K562 (cell line): ENCODE measurements at places on chromosomes 12 and 14. TPM values are rescaled to one million over a fixed set of nuclear protein-coding genes. Genes with fewer than 3 reads are reported as not detected.

DNA sequence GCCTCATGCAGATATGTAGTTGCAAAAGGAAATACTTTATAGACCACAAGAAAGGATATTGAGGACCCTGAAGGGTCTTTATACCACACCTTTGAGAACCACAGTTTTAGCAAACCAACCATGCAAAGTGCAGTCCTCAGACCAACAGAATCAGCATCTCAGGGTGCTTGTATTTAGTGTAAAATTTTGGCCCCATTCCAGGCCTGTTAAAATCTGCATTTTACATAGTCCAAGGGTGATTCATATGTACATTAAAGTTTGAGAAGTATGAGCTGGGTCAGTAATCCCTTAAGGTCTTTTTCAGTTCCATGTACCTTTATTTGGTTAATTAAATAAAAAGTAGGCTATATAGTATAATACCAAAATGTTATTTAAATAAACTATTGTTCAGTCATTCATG, 91.2 kb downstream of the WNK1 start:
- H3K27ac ChIP-seq, result no peak overlapping the region
- H3K36me3 ChIP-seq, result peaks cover 11% of the 10 kb centered on the region; the same call in 2 of the 3 replicates
- no peaks in the 10 kb centered on the region for H3K27me3 ChIP-seq
- no peak overlapping the region for H3K4me3 ChIP-seq

GRCh38 chr12:8996682-8997405, 7.5 kb downstream of the KLRG1 start:
- no peaks in the 10 kb centered on the region for H3K36me3 ChIP-seq
- no peak overlapping the region for H3K27ac ChIP-seq
- DNase-seq, result peak; percentile 17
- no peak overlapping the region for H3K4me3 ChIP-seq

DNA sequence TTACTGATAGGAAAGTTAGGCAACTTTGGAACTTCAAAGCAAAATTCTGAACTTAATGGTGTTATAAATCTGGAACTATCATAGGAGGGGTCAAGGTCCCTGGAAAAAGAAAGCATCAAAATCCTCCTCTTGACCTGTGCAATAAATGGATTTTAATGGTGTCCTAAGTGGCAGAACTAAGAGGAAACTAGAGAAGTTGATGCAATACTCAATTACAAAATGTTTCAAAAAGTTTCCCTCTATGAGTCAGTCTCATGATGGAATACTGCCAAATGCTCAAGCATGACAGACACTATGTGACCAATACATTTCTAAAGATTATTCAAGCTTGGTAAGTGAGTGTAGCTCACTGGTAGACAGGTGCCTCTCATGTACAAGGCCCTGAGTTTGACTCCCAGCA, 47.7 kb upstream of the ERGIC2 start:
- H3K27me3 ChIP-seq, result no peaks in the 10 kb centered on the region
- no peaks in the 10 kb centered on the region for H3K4me1 ChIP-seq
- H3K36me3 ChIP-seq, result no peaks in the 10 kb centered on the region
- no peak for DNase-seq
- H3K4me3 ChIP-seq, result no peak overlapping the region

DNA sequence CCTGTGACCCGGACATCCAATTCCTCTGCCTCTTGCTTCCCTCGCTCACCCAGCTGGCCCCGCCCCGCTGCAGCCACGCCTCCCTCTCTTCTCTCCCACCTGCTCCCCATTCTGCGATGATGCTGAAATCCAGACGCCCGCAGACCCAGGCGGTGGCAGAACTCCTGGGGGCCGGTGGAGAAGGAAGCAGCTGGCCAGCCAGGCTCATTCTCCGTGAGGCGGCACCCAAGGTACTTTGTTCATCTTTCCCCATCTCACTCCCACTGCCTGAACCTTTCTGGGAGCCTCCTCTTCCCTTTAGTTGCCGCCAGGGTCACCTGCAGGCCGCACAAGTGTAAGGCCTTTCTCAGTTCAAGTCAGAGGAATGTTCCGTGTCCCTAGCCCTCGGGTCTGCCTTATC, 35.7 kb downstream of the FOXN4 start:
- H3K27ac ChIP-seq, result no peak overlapping the region
- no peaks in the 10 kb centered on the region for H3K36me3 ChIP-seq
- no peak for DNase-seq
- H3K27me3 ChIP-seq, result peaks cover 4% of the 10 kb centered on the region; the same call in 2 of the 3 replicates

GRCh38 chr12:12518919-12519318, 43.7 kb downstream of the DUSP16 start:
- H3K4me3 ChIP-seq, result no peak overlapping the region
- DNase-seq, result no peak

GRCh38 chr12:67794161-67794560, 145.6 kb downstream of the DYRK2 start:
- no peak for DNase-seq
- H3K36me3 ChIP-seq, result no peaks in the 10 kb centered on the region
- no peaks in the 10 kb centered on the region for H3K4me1 ChIP-seq
- H3K27me3 ChIP-seq, result no peaks in the 10 kb centered on the region
- no peak overlapping the region for H3K4me3 ChIP-seq

DNA sequence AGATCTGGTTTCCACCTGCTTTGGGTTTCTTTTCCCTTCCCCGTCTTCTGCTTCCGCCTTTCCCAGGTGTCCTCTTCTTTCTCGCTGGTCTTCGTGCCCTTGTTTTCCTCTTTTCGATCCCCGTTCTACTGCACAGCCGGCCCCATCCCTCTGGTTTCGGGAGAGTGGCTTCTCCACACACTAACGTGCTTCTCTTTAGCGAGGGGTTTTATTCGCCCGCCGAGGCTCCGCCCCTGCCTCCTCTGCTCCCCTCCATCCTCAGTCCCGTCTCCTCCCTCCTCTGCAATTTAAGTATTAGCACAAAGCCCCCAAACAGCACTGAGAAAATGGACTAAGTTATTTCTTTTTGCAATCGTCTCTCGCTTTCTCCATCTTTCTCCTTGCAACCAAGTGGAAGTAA, at the start of gene SLC7A8:
Gene SLC7A8, minus strand, starts transcription at position 182 of the 400 bp plus-strand sequence. CDS start 746 bp downstream, outside the sequence.
- H3K4me3 ChIP-seq, result no peak within 1 kb of the TSS
- H3K27me3 ChIP-seq, result no peaks in the 10 kb centered on the region
- H3K4me1 ChIP-seq, result peaks cover 17% of the 10 kb centered on the region; the same call in 2 of the 3 replicates
- H3K27ac ChIP-seq, result no peak within 1 kb of the TSS

DNA sequence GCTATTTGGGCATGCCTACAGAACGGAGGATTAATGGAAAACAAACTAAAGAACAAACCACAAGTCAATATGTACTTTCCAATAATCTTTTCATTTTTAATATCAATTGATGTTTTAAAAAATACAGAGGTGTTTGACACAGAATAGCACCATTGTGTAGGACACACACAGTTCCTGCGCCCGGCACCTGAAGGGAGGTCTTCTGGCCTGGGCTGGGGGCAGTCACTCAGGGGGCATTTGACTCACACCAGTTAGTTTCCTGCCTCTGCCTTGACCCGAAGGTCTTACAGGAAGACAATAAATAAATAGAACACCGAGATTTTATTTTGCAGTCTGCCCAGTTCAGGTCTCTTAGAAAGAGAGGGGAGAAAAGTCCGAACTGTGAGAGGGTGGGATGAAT, 9.5 kb downstream of the TMEM106C start:
- peaks cover 27% of the 10 kb centered on the region for H3K27me3 ChIP-seq
- H3K4me1 ChIP-seq, result no peaks in the 10 kb centered on the region
- H3K4me3 ChIP-seq, result no peak overlapping the region
- peaks cover 5% of the 10 kb centered on the region; the same call in 1 of the 3 replicates for H3K36me3 ChIP-seq

GRCh38 chr12:28885928-28886327, 263.1 kb upstream of the FAR2 start:
- H3K4me3 ChIP-seq, result no peak overlapping the region
- no peaks in the 10 kb centered on the region for H3K36me3 ChIP-seq
- H3K4me1 ChIP-seq, result no peaks in the 10 kb centered on the region
- no peaks in the 10 kb centered on the region for H3K27me3 ChIP-seq
- DNase-seq, result no peak

DNA sequence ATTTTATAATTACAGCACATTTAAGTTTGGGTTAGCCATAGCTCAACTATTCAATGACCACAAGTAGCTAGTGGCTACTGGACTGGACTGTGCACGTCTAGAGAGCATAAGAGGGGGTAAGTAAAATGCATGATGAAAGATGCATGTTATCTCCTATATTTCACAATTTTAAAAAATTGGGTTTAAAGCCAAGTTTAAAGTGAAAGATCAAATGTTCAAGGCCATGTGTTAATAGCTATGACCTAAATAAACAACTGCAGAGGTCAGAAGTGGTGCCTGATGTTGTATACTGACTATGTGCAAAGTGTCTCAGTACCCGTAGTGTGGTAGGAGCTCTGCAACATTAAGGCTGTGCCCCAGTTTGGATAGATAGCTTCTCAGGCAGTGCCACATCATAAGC, 48.2 kb downstream of the BMP4 start:
- no peaks in the 10 kb centered on the region for H3K4me1 ChIP-seq
- H3K27ac ChIP-seq, result no peak overlapping the region
- H3K27me3 ChIP-seq, result no peaks in the 10 kb centered on the region
- H3K4me3 ChIP-seq, result no peak overlapping the region
- no peak for DNase-seq

DNA sequence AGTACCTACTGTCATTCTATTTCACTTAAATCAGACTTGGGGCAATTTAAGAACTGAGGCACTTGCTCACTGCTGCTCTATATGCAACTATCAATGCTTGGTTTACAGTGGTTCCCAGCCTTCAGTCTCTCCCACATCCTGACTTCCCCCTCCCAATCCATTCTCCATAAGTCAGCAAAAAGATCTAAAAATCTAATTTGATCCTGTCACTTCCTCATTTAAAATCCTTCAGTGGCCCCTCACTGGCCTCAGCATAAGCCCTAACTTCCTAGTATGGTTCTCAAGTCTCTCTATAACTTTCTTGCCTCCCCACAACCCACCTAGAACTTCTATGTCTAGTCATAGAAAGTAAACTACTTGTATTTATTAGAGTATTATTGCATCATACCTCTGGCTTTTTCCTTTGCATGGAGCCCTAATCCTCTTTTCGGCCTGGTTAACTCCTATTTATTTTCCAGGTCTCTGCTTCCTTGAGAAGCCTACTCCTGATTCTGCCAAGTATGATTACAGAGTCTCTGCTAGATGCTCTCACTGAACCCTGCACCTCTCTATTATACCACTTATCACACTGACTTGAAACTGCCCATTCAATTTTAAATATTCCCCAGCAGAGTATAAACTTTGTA, 130.6 kb downstream of the RALGAPA1 start:
- H3K27ac ChIP-seq, result no peak overlapping the region
- no peak for DNase-seq
- no peaks in the 10 kb centered on the region for H3K27me3 ChIP-seq
- H3K4me1 ChIP-seq, result no peaks in the 10 kb centered on the region
- H3K4me3 ChIP-seq, result no peak overlapping the region

DNA sequence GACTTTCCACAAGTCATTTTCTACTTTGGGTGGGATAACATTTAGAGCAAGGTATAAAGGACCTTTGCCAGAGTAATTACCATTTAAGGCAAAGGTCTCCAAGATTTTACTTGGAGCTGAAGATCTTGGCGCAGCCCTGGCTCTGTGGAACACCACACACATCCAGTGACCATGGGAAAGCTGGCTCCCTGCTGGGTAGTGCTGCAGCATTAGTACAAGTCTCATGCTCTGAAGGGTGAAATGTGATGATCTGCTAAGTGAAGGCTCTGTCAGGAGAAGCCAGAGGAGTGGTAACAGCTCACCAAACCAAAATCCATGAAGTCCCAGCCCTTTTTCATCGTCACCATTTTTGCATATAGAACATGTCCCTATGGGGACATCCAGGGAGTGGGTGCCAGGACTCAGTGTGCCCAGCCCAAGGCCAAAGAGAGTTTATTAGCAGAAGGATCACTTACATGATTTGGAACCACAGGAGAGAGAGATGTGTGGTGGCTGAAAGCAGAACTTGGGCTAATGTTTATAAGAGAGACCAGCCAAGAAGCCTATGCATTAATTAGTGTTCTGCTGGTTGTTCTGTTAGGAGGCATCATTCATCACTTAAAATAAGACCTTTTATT, 110.7 kb downstream of the SLC38A6 start:
- no peak for DNase-seq
- no peak overlapping the region for H3K4me3 ChIP-seq
- H3K27ac ChIP-seq, result no peak overlapping the region
- H3K4me1 ChIP-seq, result no peaks in the 10 kb centered on the region
- H3K27me3 ChIP-seq, result no peaks in the 10 kb centered on the region

- DNase-seq, result no peak
- no peaks in the 10 kb centered on the region for H3K4me1 ChIP-seq
- no peaks in the 10 kb centered on the region for H3K27me3 ChIP-seq
- H3K27ac ChIP-seq, result no peak overlapping the region
Observed at GRCh38 chr14:82270286-82270685, 736.6 kb upstream of the SEL1L start.

- DNase-seq, result no peak
- H3K4me1 ChIP-seq, result peaks cover 8% of the 10 kb centered on the region; the same call in 1 of the 2 replicates
- no peaks in the 10 kb centered on the region for H3K36me3 ChIP-seq
- H3K27me3 ChIP-seq, result no peaks in the 10 kb centered on the region
- H3K27ac ChIP-seq, result no peak overlapping the region
Observed at GRCh38 chr12:121190523-121191031, 19.4 kb upstream of the P2RX4 start.

GRCh38 chr14:99684410-99684934, 374 bp downstream of the CYP46A1 start:
- no peak for DNase-seq
- H3K4me3 ChIP-seq, result peak overlapping the region; percentile 47
- H3K27ac ChIP-seq, result no peak overlapping the region
- no peaks in the 10 kb centered on the region for H3K36me3 ChIP-seq

- DNase-seq, result no peak
- H3K4me1 ChIP-seq, result no peaks in the 10 kb centered on the region
- H3K27me3 ChIP-seq, result no peaks in the 10 kb centered on the region
- H3K27ac ChIP-seq, result no peak overlapping the region
- no peak overlapping the region for H3K4me3 ChIP-seq
Observed at GRCh38 chr14:50383618-50384225, 13.0 kb downstream of the CDKL1 start.

DNA sequence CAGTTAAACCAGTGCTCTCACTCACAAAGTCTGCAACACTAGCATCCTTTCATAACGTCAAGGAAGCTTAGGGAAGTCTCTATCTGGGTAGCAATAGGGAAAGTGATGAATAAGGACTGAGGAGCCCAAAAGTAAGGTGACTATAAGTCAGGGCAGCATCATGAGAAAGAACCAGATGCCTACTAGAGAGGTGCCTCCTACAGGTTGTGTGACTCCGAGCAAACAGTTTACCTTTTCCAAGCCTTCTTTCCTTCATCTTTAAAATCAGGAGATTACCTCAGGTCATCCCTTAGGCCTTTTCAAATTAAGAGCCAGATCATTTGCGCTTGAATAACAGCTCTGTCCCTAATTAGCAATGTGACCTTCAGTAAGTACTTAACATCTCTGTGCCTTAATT, 40.2 kb downstream of the RTN1 start:
- no peaks in the 10 kb centered on the region for H3K4me1 ChIP-seq
- H3K27me3 ChIP-seq, result no peaks in the 10 kb centered on the region
- H3K36me3 ChIP-seq, result no peaks in the 10 kb centered on the region

DNA sequence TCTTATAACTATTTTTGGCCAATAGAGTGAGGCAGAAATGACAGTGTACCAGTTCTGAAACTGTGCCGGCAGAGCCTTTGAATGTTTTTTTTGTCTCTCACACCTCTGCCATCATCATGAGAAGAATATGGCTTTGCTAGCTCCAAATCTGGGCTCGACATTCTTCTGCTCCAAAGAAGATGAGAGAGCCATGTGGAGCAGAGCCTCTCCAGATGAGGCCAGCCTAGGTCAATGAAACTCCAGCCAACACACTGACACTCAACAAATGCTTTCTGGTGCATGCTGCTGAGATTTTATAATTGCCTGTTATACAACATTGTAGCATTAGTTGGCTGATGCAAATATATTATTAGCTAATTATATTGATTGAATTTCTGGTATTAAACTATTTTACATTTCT, 154.7 kb downstream of the SLC38A4 start:
- H3K27me3 ChIP-seq, result no peaks in the 10 kb centered on the region
- H3K36me3 ChIP-seq, result no peaks in the 10 kb centered on the region
- DNase-seq, result no peak
- no peak overlapping the region for H3K27ac ChIP-seq
- H3K4me1 ChIP-seq, result no peaks in the 10 kb centered on the region

The LBHD2 gene
- not detected in 2 replicates for total RNA-seq

The RDH16 gene
- 0.36 and 0.42 TPM in 2 replicates for total RNA-seq

The RFX4 gene
- total RNA-seq, result not detected in 2 replicates

The SOAT2 gene
- total RNA-seq, result not detected in 2 replicates
